Hippocampal formation (tissue), 2 donors: ENCODE measurements at places on chromosomes 3 and 15.

DNA sequence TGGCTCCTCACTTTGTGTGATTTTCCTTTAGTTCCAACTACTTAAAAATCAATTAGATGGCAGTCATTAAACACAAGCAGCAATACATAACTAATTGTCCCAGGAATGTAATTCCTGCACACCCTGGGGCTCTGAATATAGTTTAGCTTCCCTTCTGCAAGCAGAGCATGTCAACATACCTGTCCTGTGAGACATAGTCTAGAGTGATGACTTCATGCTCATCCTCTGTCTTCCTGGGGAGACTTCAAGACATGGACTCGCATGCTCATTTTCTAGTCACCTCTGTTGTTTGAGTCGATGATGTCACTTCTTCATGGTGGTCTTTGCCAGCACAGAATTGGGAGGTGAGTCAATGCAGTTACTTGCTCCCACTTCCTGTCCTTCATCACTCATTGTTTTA lies 15.7 kb downstream of the C3orf52 start:
- DNase-seq = no peak

- peak; percentile 46 for DNase-seq
These were observed 6.6 kb downstream of the MAP2K5 start for GRCh38 chr15:67548862-67549651.

- DNase-seq = no peak
These were observed 171.8 kb downstream of the CNTN3 start for GRCh38 chr3:74442683-74443082.

- no peak for DNase-seq
These were observed 10.3 kb downstream of the MYL3 start for GRCh38 chr3:46852839-46853355.

- no peak for DNase-seq
These were observed 5.3 kb downstream of the CHST2 start for GRCh38 chr3:143124601-143125520.

GRCh38 chr3:58375254-58375653 lies 42.6 kb downstream of the PXK start:
- DNase-seq = no peak

GRCh38 chr3:119346076-119346496 lies 51.9 kb downstream of the ARHGAP31 start:
- no peak for DNase-seq

- DNase-seq = no peak
These were observed 115.6 kb downstream of the NLGN1 start for GRCh38 chr3:173513123-173513522.

DNA sequence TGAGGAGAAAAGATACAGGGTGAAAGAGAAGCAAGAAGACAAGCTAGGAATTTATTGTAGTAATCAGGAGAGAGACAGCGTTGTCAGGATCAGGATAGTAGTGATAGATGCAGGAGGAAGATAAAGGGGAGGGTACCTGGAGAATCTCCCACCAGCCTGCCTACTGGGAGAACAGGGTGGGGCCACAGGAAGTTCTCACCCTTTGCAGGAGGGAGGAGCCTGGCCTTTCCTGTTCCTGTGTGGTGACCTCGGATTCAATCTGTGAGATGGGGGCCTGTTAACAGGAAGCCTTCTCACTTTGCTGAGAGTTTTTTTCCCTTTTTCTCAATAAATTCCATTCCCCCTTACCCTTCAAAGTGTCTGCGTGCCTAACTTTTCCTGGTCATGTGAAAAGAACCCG lies 37.6 kb downstream of the GMPS start:
- no peak for DNase-seq

DNA sequence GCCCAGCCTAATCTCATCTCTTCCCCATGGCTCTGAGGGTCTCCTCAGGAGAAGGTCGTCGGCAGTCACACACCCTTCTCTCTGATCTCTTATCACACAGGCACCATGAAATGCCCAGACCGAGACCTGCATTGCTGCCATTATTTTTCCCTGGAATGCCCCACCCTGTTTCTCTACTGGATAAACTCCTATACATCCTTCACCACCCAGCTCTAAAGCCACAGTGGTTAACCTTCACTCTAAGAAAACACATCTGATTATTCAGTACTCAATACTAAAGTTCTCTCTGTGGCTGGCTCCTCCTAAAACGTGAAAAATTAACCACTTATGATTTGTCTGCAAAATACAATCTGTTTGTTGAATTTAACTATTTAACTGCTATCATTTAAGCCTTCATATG lies 43.3 kb downstream of the RORA start:
- DNase-seq = no peak

- peak; percentile 64 for DNase-seq
These were observed 89.7 kb downstream of the AQP9 start for GRCh38 chr15:58227706-58228543.

- DNase-seq = no peak
These were observed 1.3 kb upstream of the IL16 start for GRCh38 chr15:81195339-81195864.
